Retinal pigment epithelial cell (primary cell): ENCODE measurements at places on chromosomes 7 and 10.

GRCh38 chr7:49638166-49638565 is 135.3 kb upstream of the VWC2 start:
- DNase-seq, result no peak

DNA sequence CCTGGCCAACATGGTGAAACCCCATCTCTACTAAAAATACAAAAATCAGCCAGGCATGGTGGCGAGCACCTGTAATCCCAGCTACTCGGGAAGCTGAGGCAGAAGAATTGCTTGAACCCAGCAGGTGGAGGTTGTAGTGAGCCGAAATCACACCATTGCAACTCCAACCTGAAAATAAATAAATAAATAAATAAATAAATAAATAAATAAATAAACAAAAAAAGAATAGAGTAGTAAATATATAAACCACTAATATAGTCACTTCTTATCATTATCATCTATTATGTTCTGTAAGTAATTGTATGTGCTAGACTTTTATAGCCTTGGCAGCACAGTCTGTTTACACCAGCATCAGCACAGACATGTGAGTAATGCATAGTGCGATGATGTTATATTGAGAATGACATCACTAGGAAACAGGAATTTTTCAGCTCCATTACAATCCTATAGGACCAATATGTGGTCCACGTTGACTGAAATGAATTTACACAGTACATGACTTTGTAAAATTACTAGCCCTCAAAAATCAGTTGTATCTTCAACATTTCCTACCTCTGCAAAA is 385.4 kb upstream of the ANKRD30A start:
- DNase-seq, result no peak

DNA sequence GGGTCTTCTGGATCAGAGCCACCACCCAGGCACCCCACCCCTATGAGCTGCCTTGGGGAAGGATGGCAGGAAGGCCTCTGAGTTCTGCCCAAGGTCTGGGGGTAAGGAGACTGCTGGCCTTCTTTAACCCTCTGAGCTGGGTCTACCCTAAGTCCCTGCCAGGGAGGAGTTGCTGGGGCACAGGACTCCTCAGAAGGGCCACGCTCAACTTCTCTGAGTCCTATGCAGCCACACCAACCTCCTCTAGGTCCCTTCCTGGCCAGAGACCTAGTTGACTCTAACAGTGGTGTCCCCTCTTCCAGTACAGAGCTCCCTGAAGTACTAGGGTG is 2.6 kb upstream of the NEURL1 start:
- DNase-seq, result no peak

GRCh38 chr10:135132-135600 is at the start of gene ZMYND11:
ZMYND11 (plus strand) TSS chr10:135455; CDS start chr10:180013, 44,558 bp downstream.
- DNase-seq, result no peak

- DNase-seq, result no peak
Observed at GRCh38 chr7:133642907-133643306, 390.0 kb downstream of the EXOC4 start.

DNA sequence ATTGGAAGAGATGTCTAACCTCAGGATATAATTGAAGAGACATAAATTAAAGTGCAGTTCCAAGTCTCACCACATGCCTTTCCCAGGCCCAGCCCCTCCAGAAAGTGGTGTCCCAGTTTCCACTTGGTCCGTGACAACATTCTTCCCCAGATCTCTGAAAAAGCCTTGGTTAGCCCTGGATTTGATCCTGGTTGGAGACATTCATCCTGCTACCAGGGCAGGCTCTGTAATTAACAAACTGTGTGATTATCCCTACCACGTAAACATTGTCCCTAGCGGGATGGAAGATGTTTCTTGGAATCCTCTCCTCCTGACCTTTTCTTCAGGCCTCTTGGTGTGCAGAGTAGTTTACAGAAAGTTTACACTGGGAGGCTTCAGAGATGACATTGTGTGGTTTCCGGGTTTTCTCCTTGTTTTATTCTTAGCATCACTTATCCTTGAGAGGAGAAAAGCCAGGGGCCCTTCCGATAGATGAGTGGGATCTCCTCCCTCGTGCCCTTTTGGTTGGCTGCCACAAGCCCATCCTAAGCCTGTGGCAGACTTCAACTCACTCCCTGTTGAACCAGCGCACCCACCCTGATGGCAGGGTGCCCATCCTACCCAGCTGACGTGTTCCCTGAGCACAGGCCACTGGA is 83.8 kb downstream of the COL13A1 start:
- DNase-seq, result no peak

GRCh38 chr10:97574374-97575126 is 2.0 kb downstream of the ANKRD2 start:
- peak; percentile 91 for DNase-seq

DNA sequence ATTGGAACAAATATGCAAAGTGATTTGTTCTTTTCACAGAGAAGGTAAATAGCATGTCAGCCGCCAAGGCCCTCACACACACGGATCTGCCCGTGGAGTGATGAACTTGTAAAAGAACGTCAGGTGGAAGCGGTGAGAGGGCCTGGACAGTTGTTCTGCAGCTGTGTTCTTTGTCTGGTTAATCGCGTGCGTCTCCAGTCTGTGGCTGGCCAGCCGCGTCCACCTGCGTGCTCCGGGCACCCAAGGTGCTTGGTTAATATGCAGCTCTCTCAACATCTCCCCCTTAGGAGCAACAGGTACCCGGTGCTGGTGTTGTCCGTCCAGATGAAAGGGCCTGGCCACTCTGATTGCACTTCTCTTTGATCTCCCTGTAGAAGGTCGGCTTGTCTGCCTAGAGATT is 162.9 kb downstream of the MGMT start:
- DNase-seq, result no peak

DNA sequence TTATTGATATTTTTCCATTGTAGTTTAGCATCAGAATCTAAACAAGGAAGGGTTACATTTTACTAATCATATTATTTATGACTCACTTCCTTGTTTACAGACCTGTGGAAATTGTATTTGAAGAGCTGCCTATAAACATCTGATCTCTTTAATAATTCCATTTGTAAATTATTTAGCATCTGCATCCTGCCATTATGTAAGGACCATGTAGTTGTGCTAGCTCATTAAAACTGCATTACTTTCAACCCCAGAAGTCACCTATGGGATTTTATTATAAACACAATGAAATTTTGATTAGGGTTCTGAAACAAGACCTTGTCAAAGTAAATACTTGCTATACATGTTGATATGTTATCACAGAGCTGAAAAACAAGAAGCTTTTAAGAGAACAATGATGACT is 146.8 kb upstream of the SLC26A5 start:
- no peak for DNase-seq

- DNase-seq, result peak; percentile 28
Observed at GRCh38 chr10:52215745-52216361, 98.2 kb upstream of the DKK1 start.

DNA sequence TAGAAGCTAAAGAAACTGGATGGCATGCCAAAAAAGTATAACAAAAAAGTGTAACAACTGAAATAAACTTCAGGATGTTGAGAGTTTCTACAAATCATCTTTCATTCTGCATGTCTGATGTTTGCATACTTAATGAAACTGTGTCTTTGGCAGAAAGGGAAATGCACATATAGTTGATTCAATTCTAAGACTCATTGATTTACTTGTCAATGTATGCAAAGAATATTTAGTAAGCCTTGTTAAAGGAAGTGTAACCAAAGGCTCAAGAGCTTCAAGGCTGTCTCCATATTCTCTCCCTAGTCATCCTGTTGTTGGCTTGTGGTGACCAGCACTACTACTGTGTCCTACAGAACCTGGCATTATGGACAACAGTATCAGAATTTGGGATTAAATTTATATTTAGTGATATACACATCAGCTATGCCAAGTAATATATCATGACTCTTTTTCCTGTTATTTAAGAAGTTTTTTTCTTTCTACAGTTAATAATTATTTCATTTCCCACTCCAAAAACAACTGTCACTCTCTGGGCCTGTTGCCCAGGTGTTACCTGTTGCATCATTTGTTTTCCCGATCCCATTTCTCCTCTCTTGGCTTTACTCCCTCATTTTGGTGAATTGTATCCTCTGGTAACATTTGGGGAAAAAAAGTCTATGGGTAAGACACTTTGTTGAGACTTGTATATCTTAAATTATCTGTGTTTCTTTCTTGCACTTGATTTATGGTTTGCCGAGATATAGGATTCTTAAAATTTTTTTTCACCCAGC is 226.6 kb upstream of the BMPER start:
- no peak for DNase-seq

DNA sequence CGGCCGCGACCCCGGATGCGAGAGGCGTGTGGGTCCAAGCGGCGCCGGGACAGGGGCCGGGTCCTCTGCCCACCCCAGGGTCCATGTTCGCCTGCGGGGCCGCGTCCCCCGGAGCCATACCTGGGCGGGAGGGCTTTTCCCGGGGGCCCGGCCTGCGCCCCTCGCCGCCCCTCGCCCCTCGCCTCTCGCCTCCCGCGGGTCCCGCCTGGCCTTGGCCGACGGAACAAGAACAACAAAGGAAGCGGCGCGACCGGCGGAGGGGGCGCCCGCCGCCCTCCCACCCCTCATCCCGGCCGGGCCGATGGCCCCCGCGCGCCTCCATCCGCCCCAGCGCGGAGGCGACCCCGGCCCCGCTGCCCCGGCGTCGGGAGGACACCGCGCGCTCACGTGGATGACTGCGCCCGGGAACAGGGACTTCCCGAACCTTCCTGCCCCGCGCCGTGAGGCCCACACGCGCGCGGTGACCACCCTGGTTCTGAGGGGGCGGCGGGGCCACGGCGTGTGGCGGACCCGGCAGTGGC is 348.2 kb downstream of the DNAJB6 start:
- no peak for DNase-seq

- DNase-seq, result no peak
Observed at GRCh38 chr10:58951087-58951486, 225.4 kb upstream of the PHYHIPL start.

- DNase-seq, result no peak
Observed at GRCh38 chr10:62699148-62699547, 105.4 kb upstream of the ADO start.

DNA sequence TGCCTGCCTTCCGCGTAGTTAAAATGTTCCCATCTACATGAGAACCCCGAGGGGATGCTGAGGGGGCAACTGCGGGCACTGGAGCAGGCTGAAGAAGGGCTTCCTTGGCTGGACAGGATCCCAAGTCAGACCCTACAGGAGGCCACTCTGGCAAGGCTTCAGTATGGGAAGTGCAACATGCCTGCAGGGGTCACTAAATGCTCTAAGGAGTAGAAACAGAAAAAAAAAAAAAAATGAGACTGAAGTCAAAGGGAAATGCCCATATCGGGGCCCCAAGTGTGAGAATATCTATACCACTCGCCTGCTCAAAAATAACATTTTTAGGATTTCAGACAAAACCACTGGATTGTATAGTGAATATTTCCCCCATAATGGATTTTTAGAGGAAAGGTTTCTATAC is 33.5 kb downstream of the FAM204A start:
- DNase-seq, result no peak

DNA sequence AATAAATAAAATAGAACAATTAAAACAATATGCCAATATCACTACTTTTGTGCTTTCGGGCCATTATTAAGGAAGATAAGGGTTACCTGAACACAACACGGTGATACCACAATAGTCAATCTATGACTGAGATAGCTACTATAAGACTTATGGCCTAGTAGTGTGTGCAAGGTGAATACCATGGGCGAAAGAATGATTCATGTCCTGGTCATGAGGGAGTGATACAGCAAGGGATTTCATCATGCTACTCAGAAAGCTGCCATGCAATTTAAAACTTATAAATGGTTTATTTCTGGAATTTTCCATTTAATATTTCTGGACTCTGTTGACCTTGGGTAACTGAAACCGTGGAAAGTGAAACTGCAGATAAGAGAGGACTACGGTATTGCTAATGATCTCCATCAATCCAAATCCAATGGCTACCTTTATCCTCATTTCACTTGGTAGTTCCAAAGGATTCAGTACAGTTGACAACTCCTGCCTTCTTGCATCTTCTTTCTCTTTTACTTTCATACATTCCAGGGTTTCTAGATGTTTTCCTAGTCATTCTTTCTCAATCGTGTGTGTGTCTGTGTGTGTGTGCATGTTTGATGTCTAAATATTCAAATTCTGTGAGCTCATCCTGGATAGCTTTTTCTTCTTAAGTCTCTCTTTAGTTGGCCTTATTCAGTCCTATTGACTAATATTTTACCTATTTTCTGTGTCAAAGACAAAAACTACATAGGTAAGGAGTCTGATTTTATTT is 100.5 kb upstream of the MAGI2 start:
- no peak for DNase-seq

DNA sequence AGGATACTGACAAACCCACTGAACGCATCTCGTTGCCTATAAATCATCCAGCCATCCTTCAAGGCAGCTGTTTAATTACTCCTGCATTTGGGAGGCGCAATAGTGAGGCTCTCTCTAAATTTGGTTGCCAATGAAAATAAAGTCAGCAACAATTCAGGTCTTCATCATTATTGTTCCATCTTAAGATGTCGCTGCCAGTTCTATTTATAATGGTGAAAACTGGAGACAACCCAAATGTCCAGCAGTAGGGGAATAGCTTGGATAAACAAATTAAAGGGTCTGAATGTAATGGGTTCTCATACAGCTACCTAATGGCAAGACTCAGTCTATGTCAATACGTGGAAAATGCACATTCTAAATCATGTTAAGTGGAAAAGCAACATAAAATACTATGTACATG is 120.1 kb upstream of the PLXNA4 start:
- no peak for DNase-seq

GRCh38 chr7:105017657-105018365 is 3.8 kb downstream of the KMT2E start:
- no peak for DNase-seq

GRCh38 chr10:94049911-94050310 is 56.2 kb downstream of the PLCE1 start:
- DNase-seq, result no peak

- no peak for DNase-seq
Observed at GRCh38 chr7:151372612-151373265, 31.1 kb downstream of the NUB1 start.

GRCh38 chr10:86188796-86189558 is 177.6 kb downstream of the GRID1 start:
- no peak for DNase-seq

DNA sequence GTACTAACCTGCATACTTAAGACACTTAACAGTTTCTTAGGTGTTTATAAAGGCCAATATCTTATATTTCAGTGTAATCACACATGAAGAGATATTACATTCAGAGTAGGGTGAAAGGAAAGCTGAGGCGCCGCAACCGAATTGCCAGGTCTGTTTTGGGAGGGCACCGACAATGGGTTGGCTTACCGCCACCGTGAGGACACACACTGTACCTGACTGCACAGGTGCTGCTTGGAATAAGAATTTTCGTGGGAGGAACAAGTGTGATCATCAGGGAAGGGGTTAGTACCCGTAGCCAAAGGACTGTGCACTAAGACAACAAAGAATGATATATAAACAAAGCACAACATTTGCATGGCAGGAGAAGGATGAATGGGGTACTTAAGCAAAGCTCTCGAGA is 591.8 kb downstream of the SUGCT start:
- no peak for DNase-seq

DNA sequence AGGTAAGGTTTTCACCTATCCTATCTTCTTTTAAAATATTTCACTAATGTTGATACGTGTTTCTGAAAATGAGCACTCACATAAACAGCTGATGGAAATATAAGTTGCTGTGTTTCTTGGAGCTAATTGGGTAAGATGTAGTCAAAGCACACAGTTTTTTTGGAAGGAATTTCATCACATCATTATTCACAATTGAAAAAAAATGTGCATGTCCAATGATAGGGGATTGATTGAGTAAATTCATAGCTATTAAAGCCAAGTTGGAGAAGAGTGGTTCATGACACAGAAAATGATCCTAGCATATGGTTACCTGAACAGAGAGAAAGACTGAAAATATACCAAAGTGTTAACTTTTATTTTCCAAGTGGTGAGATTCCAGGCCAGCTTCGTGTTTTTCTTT is 29.6 kb downstream of the GLI3 start:
- DNase-seq, result no peak

GRCh38 chr7:139635526-139636302 is 112.2 kb downstream of the CLEC2L start:
- no peak for DNase-seq
